ENCODE measurements at places on chromosomes 2 and 18.
A peak's percentile ranks its signal among the peaks of the same experiment; 100 is the strongest.

DNA sequence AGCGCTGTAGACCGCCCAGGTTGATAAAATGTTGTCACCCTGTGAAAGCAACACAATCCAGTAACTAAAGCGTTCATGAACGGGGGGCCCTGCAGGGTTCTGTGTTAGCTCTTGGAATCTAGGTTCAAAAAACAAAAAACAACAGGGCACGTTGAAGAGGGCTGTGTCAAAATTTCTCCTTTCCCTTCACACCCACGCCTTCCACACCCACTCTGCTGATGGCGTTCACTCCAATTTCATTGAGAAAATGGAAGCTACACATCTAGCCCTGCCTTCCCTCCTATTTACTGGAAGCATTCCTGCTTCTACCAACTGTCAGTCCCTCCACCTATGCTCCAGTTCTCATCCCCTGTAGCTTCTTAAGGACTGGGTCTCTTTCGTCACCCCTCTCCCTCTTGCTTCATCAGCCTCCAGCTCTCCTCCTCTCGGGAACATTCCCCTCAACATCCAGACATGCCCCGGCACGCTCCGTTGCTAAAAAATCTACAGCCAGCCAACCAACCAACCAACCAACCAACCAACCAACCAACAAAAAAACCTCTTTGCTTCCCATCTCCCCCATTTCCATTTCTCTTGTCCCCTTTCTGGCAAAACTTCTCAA, 98.4 kb upstream of the SP3 start:
- no peak for DNase-seq

DNA sequence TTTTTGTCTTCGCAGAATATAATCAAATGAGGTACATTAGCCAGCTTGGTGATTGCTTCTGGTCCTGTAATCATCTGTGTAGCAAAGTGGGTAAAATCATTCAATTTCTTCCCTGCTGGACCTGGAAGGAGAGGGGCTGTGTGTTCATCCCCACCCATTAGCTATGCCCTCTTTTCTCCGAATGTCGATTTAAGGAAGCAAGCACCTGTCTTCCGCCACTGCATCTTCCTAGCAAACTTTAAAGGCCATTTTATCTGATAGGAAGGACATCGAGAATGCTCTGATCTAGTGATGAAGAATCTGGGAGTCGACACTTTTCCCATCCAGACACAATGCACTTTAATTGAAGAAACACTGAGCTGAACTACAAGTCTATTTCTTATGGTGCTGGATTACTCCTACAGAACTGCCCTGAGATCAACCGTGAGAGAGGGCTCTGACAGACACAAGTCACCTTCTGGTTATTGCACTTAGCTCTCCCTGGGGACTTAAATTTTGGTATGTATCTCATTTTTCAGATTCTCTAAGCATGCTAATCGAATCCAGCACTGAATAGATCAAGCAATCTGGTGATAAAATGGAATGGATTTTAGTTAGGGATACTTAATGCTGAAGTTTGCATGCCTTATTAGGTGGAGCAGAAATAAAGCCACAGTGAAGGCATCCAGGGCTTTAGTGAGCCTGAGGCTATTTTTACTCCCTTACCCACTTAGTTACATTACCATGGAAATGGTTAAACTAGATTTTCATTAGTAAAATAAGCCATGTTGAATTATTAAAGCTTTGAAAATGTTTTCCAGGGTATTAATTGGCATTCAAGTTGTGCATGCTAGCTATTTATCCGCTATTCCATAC, 1.3 kb downstream of the NYAP2 start:
- DNase-seq = peak; percentile 10

DNA sequence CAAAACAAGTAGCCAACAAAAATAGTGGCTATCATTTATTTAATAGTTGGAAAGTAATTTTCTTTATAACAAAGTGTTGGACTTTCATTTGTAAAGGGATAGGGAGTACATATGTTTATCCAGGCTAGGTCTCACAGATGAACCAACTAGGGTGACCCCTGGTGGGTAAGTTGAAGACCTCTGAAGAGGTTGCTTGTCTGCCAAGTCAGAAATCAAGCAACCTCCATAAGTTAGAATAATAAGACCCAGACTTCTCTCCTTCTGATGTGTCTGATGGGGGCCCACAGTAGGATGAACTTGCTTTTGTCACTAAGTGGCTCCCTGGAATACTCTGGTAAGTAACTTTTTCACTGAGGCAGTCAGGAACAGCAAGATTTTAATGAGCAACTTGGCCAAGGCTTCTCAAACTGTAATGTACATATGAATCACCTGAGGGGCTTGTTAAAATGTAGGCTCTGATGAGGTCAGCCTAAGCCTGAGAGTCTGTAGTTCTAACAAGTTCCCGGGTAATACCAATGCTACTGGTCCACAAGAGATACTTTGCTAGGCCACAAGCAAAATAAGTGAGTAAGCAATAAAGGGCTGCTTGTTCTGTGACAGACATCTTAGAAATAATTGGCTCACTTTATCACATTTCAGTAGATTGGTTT, 319.6 kb downstream of the PIK3C3 start:
- no peak for DNase-seq

DNA sequence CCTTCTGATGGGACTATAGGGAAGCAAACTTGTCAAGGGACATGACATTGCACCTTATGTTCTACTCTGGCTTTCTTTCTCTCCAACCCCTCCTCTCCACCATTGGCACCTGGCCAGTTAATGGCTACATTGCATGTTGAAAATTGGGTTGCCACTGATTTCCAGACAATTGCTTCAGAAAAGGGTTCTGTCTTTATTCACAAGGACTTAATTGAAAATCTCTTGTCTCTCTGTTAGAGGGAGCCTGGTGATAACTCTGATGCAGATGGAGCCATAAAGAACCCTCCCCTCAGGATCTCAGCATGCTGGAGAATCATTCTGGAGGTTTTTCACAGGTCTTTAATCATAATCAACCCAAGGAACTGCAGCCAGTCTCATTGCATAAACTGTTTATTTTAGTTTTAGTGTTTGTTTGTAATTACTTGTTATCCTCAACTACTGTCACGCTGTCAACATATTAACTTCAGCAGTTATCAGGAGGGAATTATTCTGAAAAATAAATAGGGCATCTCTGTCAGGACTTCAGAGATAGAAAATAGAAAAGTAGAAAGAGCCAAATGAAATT, 316.8 kb downstream of the RIT2 start:
- no peak for DNase-seq

DNA sequence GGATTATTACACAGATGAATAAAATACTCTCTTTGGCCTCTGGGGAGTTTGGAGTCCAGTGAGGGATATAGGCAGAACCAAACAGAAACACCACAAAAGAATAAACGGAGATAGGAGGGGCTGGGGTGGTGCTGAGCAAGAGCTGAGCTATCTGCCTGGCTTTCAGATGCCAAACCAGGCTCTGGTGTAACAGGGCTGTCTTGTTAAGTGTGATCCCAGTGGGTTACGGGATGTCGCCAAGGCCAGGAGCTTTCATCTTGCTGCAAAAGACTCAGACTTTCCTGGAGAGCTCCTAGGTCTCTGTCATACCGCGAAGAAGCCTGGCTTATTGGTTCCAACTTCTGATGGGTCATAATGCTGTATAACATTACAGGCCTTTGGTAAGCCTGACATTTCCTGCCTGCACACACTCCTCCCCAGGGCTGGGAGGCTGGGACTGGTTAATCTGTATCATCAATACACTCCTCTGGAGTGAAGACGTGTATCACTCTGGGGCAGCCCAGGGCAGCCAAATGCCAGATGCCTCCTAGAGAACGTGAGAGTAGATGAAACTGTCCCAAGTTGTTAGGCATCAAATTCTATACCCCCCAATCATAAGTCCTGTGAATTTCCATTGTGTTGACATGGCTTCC, 60.5 kb downstream of the STPG4 start:
- DNase-seq = no peak

DNA sequence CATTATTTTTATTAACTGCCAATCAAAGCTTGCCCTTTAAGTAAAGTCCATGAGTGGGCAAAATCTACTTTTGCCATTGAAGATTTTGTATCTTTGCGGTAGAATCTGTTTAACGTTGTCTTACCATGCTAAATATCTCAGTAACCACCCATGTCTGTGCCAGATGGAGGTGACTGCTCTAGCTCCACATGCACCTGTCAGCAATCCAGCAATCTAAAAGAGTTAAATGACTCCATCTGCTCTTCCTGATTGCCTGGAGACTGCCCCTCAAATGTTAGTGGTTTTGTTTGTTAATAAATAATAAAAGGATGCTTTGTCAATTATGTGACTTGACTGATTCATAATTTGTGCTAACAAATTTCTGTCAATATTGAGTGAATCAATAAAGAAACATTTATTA, 141.7 kb downstream of the RBM43 start:
- peak; percentile 78 for DNase-seq

DNA sequence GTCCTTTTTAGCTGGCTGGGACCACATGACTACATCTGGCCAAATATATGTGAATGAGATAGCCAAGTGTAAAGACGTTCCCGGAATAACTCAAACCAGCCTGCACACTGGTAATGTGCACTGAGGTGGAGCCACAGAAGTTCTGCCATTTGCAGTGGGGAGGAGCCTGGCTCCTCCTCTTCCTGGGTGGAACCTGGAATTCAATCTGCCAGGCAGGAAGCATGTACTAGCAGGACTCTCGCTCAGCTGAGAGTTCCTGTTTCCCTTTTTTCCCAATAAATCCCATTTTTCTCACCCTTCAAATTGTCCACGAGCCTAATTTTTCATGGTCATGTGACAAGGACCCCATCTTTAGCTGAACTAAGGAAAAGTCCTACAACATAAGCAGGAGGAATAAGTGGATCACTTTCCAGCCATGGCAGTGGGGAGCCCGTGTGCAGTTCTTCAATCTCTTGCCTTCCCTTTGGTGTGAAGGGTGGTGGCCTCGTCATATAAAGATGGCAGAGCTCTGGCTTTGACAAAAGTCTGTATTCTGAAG, 183.2 kb downstream of the UXS1 start:
- DNase-seq = no peak

- no peak for DNase-seq
Measured at GRCh38 chr2:28779001-28779400, 27.4 kb downstream of the PPP1CB start.

DNA sequence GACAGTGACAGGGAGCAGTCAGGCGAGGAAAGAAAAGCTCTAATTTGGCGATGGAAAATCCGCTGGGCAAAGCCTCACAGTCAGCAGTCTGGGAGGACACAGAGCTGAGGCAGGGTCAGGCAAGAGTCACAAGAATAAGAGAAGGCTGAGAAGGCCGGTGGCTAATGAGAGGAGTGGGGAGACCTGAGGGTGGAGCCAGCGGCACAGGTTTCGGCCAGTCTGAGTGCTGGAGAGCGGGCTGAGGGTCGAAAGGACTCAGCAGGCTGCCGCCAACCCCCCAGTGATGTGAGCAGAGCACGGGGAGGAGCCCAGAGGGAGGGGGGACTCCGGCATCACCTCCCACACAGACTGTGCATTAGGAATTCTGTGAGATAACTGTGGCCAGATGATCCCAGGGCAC, 500.6 kb upstream of the MYT1L start:
- DNase-seq = peak; percentile 38

- no peak for DNase-seq
Measured at GRCh38 chr18:6775702-6776101, 46.2 kb downstream of the ARHGAP28 start.

DNA sequence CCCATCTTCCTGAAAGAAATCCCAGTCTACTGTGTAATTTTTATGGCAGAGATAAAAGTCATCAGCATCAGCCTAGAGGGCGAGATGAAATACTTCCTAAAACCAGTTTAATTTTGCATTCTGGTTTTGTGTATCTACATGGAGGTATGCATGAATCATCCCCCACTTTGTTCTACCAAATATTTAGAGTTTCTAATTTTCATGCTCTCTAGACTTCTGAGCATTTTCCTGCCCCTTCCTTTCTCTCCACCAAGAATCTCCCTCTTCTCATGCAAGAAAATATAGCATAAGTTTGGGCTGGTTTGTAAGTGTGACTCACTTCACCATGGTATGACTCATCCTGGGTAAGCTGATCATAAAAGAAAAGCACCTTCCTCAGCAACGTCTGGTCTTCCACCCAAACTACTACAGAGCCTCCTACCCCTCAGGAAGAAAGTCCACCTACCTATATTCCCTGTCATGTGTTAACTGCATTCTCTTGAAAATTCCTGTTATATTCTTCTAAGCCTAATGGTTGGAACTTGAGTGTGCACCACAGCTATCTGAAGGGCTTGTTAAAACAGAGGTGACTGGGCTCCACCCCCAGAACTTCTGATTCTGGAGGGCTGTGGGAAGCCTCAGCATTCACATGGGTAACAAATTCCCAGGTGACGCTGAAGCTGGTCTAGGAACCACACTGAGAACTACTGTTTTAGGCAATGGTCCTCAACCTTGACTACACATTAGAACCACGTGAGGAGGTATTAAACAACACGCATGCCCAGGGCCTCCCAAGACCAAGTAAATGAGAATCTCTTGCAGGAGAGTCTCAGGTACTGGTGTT, 37.4 kb upstream of the RAPGEF4 start:
- no peak for DNase-seq

DNA sequence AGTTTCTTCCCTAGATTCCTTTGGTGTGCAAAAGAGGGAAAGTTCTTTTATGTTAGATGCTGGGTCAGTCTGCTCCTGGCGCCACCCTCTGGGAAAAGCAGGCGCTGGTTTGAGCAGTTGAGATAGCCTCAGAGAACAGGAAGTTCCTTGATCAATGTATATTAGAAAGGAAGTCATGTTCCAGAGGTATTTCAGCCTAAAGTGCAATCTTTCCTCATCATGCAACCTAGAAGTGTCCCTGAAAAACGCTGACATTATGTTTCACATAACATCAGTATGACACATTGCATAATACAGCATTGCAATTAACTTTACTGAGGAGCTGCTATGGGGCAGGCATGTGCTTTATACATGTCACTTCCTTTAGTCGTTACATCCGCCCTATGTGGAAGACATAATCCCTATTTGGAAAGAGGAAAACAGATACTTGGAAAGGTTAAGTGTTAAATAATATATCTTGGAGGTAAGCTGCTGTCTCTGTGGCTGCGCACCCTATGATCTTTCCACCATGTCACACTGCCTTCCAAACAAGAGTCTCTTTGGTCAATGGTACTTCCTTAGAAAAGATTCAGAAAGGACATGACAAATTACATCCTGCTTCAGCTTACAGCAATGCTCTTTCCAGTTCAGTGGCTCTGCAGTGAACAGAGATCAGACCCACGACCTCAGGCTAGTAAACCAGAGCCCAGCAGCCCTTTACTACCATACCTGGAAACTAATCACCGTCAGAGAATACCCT, 369.7 kb downstream of the RAD51AP2 start:
- DNase-seq = no peak

- DNase-seq = no peak
Measured at GRCh38 chr2:150100336-150100735, 387.1 kb downstream of the RND3 start.

DNA sequence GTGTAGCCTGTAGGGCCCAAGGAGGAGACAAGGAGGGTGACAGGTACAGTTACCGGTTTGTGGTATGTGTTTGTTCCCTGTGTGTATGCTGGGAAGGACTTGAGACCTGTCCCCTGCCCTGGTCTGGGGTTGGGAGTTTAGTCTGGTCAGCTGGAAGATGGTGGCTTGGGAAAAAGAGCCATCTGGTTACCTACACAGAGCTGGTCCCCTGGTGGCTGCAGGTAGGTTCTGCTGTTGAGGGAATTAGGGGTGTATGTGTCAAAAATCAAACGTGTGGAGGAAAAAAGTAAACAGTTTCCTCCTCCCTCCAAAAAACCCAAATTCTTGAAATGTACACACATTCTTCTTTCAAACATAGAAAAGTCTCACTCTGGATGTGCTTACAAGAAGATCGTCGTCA, 24.3 kb downstream of the PTMA start:
- DNase-seq = no peak
